Activated CD8-positive, alpha-beta memory T cell treated with anti-CD3 and anti-CD28 coated beads, Interleukin-2, amount 50 U/mL, for 48 hours (primary cell): ENCODE measurements at places on chromosomes 6 and 20.
A peak's percentile ranks its signal among the peaks of the same experiment; 100 is the strongest.

DNA sequence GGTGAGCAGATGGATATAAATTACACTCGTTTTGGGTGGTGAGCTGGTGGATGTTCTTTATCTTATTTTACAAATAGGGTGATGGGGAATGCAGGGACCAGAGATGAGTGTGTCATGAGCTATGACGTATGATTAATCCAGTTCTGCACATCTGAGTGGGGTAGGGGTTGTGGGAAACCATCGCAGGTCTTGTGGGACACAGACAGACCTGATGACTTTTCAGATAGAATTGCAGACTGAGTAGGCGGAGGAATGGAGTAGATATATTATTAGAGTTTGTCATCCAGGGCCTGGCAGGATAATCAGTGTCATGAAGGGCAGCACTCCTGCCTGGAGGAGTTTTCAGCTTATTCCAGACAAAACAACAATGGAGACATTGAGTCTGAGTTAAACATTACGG, 12.9 kb upstream of the DSP start:
- DNase-seq, result no peak

- no peak for DNase-seq
Observed at GRCh38 chr6:33197431-33198048, 2.9 kb downstream of the RXRB start.

DNA sequence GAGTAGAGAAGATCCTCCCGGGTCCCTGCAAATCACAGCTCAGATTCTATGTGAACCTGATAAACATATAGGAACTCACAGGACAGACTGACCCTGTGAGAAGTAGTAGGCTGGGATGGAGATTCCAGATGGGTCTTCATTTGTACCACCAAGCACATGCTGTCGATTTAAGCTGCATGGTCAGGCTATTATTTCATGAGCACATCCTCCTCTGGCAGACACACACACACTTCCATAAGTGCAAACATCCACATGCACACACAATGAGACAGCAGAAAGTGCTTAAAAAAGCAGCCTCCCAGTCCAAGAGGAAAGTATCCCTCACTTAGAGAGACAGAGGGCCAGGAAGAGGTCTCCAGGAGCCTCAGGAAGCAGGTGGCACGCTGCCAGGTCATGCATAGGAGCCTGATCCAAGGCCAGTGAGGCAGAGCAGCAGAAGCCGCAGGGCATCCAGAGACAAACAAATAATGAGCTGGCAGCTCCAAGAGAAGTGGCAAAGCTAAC, 131.8 kb downstream of the UNC5CL start:
- no peak for DNase-seq

- DNase-seq, result no peak
Observed at GRCh38 chr6:55969526-55969925, 94.1 kb upstream of the BMP5 start.

GRCh38 chr6:5481033-5481432, 219.7 kb downstream of the FARS2 start:
- DNase-seq, result no peak

DNA sequence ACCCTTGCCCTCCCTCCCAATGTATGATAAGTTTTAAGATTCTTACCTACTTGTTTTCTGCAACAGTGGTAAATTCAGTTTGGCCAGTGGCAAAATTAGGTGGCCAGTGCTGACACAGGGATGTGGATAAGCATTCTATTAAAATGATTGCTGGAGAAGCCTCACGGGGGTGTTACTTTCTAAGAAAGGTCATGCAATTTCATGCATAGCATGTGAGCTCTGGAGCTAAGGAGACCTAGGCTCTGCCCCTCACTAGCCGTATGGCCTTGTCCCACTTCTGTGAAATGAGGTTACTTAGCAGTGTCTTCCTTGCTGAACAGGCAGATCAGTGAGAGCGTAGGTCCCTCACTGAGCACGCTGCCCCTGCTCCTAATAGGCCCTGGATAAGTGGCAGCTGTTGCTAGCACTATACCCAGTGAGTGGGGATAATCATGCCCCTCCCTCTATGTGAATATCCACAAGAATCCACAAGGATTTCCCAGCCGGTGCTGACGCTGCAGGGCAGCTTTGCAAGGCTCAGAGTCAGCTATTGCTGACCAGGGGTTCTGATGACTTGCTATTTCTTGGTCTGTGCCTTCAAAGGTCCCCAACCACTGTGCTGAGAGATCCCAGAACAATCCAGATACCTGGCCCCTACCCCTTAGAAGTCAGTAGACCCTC, 86.5 kb upstream of the MRPS10 start:
- no peak for DNase-seq

GRCh38 chr6:44569931-44570385, 182.5 kb downstream of the CDC5L start:
- no peak for DNase-seq

GRCh38 chr6:167127785-167128531, 5.1 kb downstream of the CCR6 start:
- no peak for DNase-seq

DNA sequence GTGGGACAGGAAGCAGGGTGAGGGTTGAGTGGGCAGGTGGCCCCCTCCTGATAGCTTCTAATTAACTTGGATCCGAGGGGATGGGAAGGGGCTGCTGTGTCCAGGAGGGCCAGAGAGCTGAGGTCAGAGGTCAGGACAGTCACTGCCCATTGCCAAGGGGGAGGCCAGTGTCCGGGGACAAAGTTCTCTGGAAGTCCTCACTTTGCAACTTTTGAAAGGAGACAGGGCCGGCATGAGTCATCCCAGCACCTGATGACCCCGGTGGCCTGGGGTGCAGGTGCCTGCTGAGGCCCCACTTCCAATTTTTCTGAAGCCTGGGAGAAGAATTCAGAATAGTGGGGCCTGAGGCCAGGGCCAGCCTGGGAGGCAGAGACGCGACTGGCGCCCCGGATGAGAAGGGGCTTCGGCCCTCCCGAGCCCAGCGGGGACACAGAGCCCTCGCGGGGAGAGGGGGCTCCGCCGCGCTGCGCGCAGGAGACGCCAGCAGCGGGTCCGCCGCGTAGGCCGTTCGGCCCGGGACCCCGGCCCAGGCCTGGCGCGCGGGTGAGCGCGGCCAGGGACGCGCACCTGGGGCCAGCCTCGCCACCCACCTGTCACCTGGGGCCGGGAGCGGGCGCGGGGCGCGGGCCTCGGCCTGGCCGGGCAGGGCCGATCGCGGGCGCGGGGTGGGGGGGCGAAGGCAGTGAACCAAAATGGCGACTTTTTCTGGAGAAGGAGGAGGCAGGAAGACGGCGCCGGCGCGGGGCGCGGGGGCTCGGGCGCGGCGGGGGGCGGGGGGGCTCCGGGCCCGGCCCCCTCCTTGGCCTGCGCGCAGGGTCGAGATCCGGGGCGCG, 586 bp downstream of the ZNF512B start:
- peak; percentile 70 for DNase-seq

- DNase-seq, result no peak
Observed at GRCh38 chr20:58832457-58832856, 18.2 kb downstream of the GNAS-AS1 start.

DNA sequence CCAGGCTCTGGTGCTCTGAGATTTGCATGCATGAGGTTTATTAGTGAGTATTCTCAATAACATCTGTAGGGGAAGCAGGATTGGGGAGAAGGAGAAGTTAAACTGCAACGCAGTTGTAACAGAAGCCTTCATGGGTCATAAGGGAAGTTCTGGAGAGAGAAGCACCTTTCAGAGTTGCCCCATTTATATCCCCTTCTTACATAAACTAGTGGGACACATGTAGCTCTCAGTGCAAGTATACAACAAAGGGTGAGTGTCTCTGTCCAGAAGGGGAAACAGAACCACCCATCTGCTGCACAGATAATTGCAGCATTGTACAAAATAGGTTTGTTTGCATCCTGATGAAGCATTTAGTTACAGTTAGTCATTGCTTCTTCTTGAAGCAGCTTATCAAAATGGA, 4.3 kb upstream of the ADGB start:
- no peak for DNase-seq

DNA sequence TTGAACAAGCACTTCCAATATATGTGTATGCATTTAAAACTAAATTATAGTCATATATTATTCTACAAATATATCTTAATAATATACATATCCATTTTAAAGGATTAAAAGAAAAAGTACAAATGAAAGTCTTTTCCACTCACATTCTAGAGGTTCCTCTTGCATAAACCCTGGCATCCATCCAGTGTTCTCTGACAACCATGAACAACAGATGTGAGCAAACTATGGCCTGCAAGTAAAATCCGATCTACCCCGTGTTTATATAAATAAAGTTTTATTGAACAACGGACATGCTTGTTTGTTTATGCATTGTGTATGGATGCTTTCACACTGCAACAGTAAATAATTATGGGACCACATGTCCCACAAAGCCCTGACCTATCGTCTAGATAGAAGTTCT, 1122.3 kb downstream of the EPHA7 start:
- DNase-seq, result no peak

GRCh38 chr6:162271922-162272321, 455.6 kb downstream of the PRKN start:
- DNase-seq, result no peak

- DNase-seq, result peak; percentile 62
Observed at GRCh38 chr6:35496036-35496840, 641 bp downstream of the TEAD3 start.

DNA sequence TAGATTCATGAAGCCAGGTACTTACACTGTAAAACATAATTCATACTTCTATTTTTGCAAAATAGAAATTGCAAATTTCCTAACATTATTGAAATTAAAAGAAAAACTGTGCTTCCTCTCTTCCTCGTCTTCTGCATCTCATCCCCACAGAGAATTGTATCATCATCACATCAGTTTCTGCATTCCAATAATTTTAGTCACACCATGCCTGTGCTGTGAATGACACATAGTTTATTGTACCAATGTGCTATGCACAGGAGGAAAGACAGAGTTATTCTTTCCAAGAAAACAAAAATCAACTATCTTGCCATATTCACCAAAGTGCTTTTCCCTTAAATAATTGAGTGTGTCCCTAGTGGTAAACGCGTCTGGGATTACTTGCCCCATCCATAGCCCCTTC, 38.1 kb upstream of the FAM135A start:
- no peak for DNase-seq

GRCh38 chr6:86154852-86155251, 512.2 kb upstream of the SYNCRIP start:
- DNase-seq, result no peak

DNA sequence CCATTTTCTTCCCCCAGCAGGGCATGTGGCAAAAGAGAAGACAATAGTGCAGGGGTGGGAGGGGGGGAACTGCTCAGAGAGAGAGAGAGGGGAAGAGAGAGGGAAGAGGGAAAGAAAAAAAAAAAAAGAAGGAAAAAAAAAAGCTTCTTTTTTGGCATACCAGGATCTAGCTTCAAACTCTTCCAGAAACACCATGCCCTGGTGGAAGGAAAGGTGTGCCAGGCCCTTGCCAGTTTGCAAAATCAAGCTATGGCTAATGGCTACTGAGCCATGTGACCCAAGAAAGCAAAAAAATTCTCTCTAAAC, 326 bp downstream of the ZMYND8 start:
- DNase-seq, result no peak

- DNase-seq, result no peak
Observed at GRCh38 chr20:21435576-21435975, 38.2 kb upstream of the NKX2-4 start.

GRCh38 chr20:31608251-31608945, 3.3 kb downstream of the ID1 start:
- no peak for DNase-seq

- DNase-seq, result no peak
Observed at GRCh38 chr6:36590237-36590636, 3.9 kb upstream of the SRSF3 start.

DNA sequence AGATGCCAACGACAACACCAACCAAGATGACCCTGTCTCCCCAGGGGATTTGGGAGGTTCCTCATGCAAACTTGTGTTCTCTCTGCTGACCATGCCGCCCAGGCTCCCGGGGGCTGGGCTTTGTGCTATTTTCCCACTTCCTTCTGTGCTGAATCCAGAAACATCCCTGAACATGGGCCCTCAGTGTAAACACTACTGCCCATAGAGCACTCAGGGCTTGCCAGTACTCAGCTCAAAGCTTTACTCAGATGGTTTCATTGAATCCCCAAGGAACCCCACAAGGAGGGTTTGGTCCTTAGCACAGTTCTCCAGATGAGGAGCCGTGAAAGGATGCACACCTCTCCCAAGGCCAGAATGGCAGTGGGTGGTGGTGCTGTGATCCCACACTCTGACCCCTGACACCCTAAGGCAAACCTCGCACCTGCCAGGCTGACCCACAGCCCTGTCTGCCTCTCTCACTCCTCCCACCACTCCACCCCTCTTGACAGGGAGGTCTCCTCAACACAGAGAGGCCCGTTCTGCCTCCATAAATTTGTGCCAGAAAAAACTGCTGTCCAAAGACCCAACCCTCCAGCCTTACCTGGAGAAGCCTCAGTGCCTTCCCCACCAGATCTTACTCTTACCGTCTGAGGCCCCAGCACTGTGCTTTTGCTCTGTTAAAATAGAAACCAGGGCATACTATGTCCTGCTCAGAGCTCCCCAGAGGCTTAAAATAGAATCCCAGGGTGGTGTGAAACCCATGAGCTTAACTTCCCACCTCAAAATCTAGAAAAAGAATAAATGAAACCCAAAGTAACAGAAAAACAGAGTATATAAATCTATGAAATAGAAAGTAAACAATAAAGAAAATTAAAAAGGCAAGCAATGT, 283.0 kb upstream of the CDH4 start:
- no peak for DNase-seq

DNA sequence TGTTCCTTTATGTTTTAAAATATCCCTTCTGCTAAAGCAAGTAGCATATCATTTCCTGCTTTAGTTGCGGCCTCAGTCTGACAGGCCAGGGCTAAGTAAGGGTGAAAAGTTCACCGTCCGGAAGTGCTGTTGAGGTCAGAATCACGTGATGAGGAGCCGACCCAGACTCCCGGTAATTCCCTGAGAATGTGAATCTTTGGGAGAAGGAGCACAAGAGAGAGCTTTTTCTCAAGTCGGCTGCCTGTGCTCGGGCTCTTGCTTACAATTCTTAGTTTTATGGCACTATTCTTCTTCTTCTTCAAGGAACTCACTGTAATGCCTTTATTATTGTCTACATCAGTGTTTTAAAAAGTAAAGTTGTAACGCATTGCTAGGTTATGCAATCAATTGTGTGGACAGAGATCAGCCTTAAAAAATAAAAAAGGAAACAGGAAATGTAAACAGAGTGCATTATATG, 309.3 kb downstream of the PRL start:
- DNase-seq, result no peak

DNA sequence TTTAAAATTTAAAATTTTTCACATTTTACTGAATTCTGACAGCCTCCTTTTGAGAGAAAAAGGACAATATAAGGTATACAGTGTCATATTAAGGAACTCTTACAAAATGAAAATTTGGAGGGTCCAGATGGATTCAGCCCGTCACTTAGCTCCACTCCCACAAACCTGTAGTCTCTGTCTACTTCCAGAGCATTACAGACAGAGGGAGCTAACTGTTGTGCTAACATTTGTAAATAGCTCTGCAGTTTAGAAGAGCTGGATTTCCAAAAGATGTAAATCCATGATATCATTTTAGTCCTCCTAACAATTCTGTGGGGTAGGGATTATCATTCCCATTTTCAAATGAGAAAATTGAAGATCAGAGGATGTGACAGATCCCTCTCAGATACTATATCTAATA, 16.1 kb upstream of the SERINC3 start:
- DNase-seq, result no peak

GRCh38 chr6:3321875-3322274, 63.1 kb downstream of the PSMG4 start:
- DNase-seq, result no peak

GRCh38 chr6:155578251-155578650, 122.6 kb upstream of the NOX3 start:
- no peak for DNase-seq
